ENCODE measurements at places on chromosomes 1 and 21.

DNA sequence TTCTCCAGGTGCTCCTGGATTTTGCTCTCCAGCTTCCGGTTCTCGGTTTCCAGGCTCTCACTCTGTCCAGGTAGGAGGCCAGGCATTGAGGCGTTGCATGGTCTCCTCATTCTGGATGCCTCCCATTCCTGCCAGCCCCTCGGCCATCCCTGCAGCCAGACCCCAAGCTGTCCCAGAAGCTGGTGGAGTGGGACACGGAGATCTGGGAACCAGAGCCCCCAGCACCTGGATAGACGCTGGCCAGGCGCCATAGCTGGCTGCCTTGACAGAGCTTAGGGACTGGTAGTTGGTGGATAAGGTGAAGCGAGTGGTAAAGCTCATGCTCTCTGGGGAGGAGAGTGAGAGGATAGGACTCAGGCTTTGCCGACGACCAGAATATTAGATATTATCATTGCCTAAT lies 29.6 kb downstream of the RAP1A start:
- DNase-seq, result no peak
- peaks cover 11% of the 10 kb centered on the region for H3K4me1 ChIP-seq
- H3K4me3 ChIP-seq, result no peak overlapping the region
- no peaks in the 10 kb centered on the region for H3K27me3 ChIP-seq

- H3K27me3 ChIP-seq, result no peaks in the 10 kb centered on the region
- H3K4me3 ChIP-seq, result no peak overlapping the region
- H3K27ac ChIP-seq, result no peak overlapping the region
- H3K36me3 ChIP-seq, result no peaks in the 10 kb centered on the region
- DNase-seq, result no peak
- H3K4me1 ChIP-seq, result peaks cover 24% of the 10 kb centered on the region
These were observed 7.5 kb downstream of the MINDY1 start for GRCh38 chr1:150999051-150999674.

DNA sequence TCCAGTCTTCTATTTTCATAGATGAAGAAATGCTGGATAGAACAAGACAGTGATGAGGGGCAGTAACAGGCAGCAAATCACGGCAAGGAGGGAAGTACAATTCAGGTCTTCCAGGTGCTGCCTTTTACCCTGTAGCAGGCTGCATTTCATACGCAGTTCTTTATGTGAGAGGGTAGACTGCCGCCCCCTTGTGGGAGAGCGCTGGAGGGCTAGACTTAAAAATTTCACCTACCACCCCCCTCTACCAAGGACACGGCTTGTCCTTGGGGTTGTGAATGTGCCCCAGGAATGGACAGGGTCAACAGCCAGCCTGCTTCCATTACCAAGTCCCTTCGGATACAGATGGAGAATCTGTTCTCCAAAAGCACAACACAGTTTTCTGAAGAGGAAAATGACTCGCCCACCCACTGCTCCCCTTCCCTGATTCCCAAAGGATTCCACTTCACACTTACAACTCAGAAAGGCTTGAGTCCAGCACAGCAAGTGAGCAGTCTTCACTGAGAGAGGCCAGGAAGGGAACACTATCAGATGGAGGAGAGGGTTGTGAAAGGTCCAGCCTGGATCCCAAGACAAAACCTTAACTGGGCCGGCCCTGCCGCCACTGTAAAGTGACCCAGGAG lies 7.4 kb downstream of the WDR77 start:
- peak; percentile 67 for DNase-seq
- peaks cover 11% of the 10 kb centered on the region for H3K4me1 ChIP-seq
- H3K27me3 ChIP-seq, result no peaks in the 10 kb centered on the region
- H3K4me3 ChIP-seq, result no peak overlapping the region
- no peak overlapping the region for H3K27ac ChIP-seq

GRCh38 chr1:37476087-37476452 lies 1.7 kb downstream of the ZC3H12A start:
- H3K4me1 ChIP-seq, result peaks cover 65% of the 10 kb centered on the region
- H3K27me3 ChIP-seq, result no peaks in the 10 kb centered on the region
- no peak for DNase-seq

- peak within 1 kb of the TSS; percentile 50 for H3K4me3 ChIP-seq
- H3K36me3 ChIP-seq, result no peaks in the 10 kb centered on the region
- peak; percentile 88 for DNase-seq
- peaks cover 17% of the 10 kb centered on the region for H3K4me1 ChIP-seq
- no peaks in the 10 kb centered on the region for H3K27me3 ChIP-seq
- peak within 1 kb of the TSS; percentile 64 for H3K27ac ChIP-seq
These were observed at the start of gene CROCC for GRCh38 chr1:16921391-16922185. Gene CROCC, plus strand, starts transcription at chr1:16921931. Its CDS starts 88 bp downstream, at chr1:16922019.

GRCh38 chr21:40696246-40696645 lies 150.7 kb downstream of the DSCAM start:
- H3K36me3 ChIP-seq, result no peaks in the 10 kb centered on the region
- no peak overlapping the region for H3K27ac ChIP-seq
- no peak for DNase-seq
- no peaks in the 10 kb centered on the region for H3K4me1 ChIP-seq
- no peak overlapping the region for H3K4me3 ChIP-seq

GRCh38 chr1:47984175-47984789 lies 12.9 kb downstream of the TRABD2B start:
- H3K4me3 ChIP-seq, result no peak overlapping the region
- no peak for DNase-seq
- H3K4me1 ChIP-seq, result no peaks in the 10 kb centered on the region
- H3K36me3 ChIP-seq, result no peaks in the 10 kb centered on the region
- peaks cover 2% of the 10 kb centered on the region for H3K27me3 ChIP-seq
- no peak overlapping the region for H3K27ac ChIP-seq

- no peaks in the 10 kb centered on the region for H3K27me3 ChIP-seq
- no peak overlapping the region for H3K4me3 ChIP-seq
- peaks cover 51% of the 10 kb centered on the region for H3K36me3 ChIP-seq
- DNase-seq, result no peak
- H3K27ac ChIP-seq, result no peak overlapping the region
These were observed 3.6 kb downstream of the ADPRS start for GRCh38 chr1:36092166-36092797.

DNA sequence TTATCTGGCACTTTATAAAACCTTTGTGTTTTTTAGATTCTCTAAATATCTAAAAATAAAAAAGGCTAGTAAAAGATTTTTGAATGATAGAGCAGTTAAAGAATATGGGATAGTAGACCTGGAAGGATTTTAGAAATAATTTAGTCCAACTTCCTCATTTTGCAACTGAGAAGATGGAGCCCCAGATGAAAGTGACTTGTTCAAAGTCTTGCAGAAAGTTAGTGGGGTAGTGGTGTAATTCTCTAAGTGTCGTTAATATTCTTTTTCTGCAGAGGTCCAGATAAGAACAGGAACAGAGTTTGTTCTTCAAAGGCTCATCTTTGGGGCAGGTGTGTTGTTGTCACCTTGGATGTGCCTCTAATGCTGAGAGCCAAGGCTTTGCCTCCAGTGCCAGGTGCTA lies 159.5 kb downstream of the DISC1 start:
- no peaks in the 10 kb centered on the region for H3K36me3 ChIP-seq
- no peak overlapping the region for H3K27ac ChIP-seq
- no peaks in the 10 kb centered on the region for H3K27me3 ChIP-seq
- no peaks in the 10 kb centered on the region for H3K4me1 ChIP-seq
- DNase-seq, result no peak

DNA sequence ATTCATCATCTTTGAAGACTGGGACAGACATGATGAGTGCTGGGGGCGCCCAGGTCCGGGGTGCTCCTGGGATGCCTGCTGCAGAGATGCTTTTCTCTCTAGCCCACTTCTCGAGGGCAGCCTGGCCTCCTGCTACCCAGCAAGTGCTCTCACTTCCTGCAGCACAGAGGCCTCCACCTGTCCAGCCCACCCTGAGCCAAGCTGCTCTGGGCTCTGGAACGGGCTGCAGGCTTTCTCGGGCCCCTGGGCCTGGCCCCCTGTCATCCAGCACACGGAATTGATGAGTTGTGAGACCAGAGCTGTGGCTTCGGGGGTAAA lies 469.5 kb upstream of the VAMP3 start:
- DNase-seq, result no peak
- peaks cover 4% of the 10 kb centered on the region for H3K27me3 ChIP-seq

- peaks cover 41% of the 10 kb centered on the region for H3K27me3 ChIP-seq
- H3K4me3 ChIP-seq, result no peak overlapping the region
- H3K36me3 ChIP-seq, result no peaks in the 10 kb centered on the region
- DNase-seq, result no peak
- H3K4me1 ChIP-seq, result no peaks in the 10 kb centered on the region
These were observed 8.0 kb downstream of the NR5A2 start for GRCh38 chr1:200035397-200035955.

DNA sequence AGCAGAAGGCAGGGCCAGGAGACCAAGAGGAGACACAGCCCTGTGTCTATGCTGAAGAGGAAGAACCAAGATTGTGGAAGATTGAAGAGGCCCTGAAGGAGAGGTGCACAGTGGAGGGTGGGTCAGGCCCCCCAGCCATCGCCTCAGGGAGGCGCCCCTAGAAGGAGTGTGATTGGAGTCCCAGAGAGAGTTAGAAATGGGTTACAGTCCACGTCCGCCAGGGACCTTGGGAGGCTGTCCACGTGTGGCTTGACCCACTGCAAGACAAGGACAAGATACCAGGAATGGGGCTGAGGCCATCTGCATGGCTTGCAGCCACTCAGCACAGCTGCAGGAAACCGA lies 375.1 kb downstream of the NPHP4 start:
- H3K4me1 ChIP-seq, result no peaks in the 10 kb centered on the region
- H3K4me3 ChIP-seq, result no peak overlapping the region
- H3K27ac ChIP-seq, result no peak overlapping the region
- peaks cover 3% of the 10 kb centered on the region for H3K27me3 ChIP-seq

DNA sequence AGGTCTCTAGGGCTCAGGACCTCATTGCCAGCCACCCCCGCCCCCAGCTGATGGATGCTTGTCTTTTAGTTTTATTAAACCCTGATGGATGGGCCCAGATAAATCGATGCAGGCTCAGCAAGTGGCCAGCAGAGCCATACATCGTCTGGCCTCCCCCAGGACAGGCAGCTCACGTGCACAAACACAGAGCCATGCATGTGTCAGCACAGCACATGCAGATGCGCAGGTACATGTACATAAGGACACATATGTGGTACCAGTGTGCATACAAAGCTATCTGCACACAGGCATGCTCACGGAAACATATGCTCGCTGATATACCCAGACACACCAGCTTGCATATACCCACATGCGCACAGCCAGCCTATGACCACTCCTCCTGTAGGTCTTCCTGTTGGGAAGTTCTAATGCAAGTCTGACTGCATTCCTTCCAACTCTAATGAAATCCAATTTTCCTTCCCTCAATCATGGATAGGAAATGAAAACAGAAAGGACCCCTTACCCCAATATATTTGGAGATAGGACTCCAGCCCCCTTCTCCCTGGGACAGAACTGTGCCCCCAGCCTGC lies 897 bp downstream of the COL16A1 start:
- no peak overlapping the region for H3K4me3 ChIP-seq
- H3K27me3 ChIP-seq, result no peaks in the 10 kb centered on the region

DNA sequence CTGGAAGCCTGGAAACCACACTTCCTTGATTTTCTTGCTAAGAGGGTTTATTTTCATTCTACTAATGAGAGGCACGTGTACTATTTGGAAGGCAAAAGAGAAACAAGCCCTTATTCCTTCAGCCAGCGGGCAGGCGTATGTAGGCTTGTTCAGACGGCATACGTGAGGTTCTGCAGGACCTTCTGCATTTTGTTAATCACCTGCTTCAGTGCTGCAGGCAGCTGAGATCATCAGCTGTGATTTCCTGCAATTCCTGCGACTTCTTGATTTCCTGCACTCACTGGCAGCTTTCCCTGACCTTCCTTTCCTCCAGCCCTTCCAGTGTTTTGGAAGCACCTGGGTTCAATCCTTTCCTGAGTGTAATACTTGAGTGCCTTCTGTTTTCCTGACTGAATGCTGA lies 43.4 kb downstream of the TSNAX start:
- H3K4me1 ChIP-seq, result no peaks in the 10 kb centered on the region
- H3K27ac ChIP-seq, result no peak overlapping the region
- H3K36me3 ChIP-seq, result peaks cover 8% of the 10 kb centered on the region
- H3K4me3 ChIP-seq, result no peak overlapping the region

DNA sequence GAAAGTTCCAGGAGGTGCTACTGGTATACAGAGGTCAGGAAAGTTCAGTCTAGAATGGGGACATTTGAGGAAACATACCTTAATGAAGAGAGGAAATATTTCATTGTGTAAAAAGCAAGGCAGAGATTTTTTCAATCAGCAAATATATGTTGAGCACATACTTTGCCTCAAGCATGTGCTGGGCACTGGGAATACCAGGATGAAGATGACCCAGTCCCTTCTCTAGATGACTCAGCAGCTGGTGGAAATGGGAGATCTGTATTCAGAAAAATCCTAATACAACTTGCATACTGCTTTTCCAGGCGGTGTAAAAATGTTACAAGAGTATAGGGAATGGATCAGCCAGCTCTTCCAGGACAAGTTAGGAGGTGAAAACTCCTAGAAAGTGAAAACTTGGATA lies 229.3 kb downstream of the FGGY start:
- no peak overlapping the region for H3K4me3 ChIP-seq
- no peaks in the 10 kb centered on the region for H3K27me3 ChIP-seq
- H3K27ac ChIP-seq, result no peak overlapping the region
- H3K4me1 ChIP-seq, result no peaks in the 10 kb centered on the region
- DNase-seq, result no peak

- H3K27ac ChIP-seq, result no peak overlapping the region
- peaks cover 42% of the 10 kb centered on the region for H3K4me1 ChIP-seq
- DNase-seq, result no peak
- H3K4me3 ChIP-seq, result no peak overlapping the region
These were observed 39.1 kb downstream of the VPS26C start for GRCh38 chr21:37228003-37228400.

- H3K36me3 ChIP-seq, result no peaks in the 10 kb centered on the region
- no peak overlapping the region for H3K27ac ChIP-seq
- no peaks in the 10 kb centered on the region for H3K27me3 ChIP-seq
- no peak overlapping the region for H3K4me3 ChIP-seq
- H3K4me1 ChIP-seq, result peaks cover 17% of the 10 kb centered on the region
These were observed 1967.4 kb downstream of the NCAM2 start for GRCh38 chr21:22965455-22966135.

GRCh38 chr1:213984387-213985208 lies 3.2 kb upstream of the PROX1 start:
- no peaks in the 10 kb centered on the region for H3K27me3 ChIP-seq
- peak overlapping the region; percentile 52 for H3K27ac ChIP-seq
- H3K4me3 ChIP-seq, result no peak overlapping the region
- H3K4me1 ChIP-seq, result peaks cover 22% of the 10 kb centered on the region
- no peaks in the 10 kb centered on the region for H3K36me3 ChIP-seq

DNA sequence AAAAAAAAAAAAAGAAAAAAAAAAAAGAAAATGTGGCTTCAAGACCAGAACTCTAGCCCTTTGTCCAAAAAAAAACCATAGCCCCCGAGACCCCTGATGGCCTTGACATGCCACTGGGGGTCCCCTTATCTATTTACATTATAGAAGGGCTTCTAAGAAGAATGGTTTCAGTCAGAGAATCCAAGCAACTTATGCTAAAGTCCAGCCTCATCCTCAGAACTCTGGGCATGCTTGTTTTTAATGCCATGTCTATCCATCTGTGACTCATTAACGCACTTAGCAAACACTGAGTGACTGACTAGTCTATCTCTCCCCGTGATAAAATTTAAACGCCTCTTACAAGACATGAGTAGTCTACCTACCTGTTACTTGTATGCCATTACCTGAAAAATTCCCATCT lies 29.3 kb downstream of the ERG start:
- DNase-seq, result no peak
- H3K4me3 ChIP-seq, result no peak overlapping the region
- no peaks in the 10 kb centered on the region for H3K36me3 ChIP-seq
- H3K27me3 ChIP-seq, result peaks cover 21% of the 10 kb centered on the region

- no peak for DNase-seq
- no peak overlapping the region for H3K4me3 ChIP-seq
- H3K27ac ChIP-seq, result no peak overlapping the region
- H3K4me1 ChIP-seq, result peaks cover 33% of the 10 kb centered on the region
- H3K27me3 ChIP-seq, result no peaks in the 10 kb centered on the region
These were observed 4.8 kb upstream of the MDM4 start for GRCh38 chr1:204511366-204511765.
